ENCODE measurements at places on chromosomes 6 and 20. TPM values are rescaled to one million over a fixed set of nuclear protein-coding genes. Genes with fewer than 3 reads are reported as not detected.

Gene RBPJL
- total RNA-seq, result not detected

Gene FILIP1
- 0.98 TPM for total RNA-seq

Gene ZNF512B
- 7.9 TPM for total RNA-seq

Gene ARFGEF3
- total RNA-seq, result 1.7 TPM
